T-cell (primary cell): ENCODE measurements at places on chromosomes 7 and 10. TPM values are rescaled to one million over a fixed set of nuclear protein-coding genes. Genes with fewer than 3 reads are reported as not detected.

Gene REPIN1
- total RNA-seq: 74.0 TPM

Gene CXCL12
- total RNA-seq: not detected

Gene GTF2IRD1
- 3.3 TPM for total RNA-seq

Gene FAM25A
- total RNA-seq: not detected

Gene CREM
- 26.0 TPM for total RNA-seq

Gene MYL10
- total RNA-seq: not detected

Gene KAZALD1
- not detected for total RNA-seq

Gene AGBL3
- total RNA-seq: 4.1 TPM

Gene UBTD1
- total RNA-seq: 2.4 TPM

Gene STAG3
- total RNA-seq: 6.5 TPM

Gene GCK
- total RNA-seq: 0.45 TPM

Gene OR9A2
- not detected for total RNA-seq

Gene NUB1
- 87.7 TPM for total RNA-seq

Gene SUFU
- total RNA-seq: 15.4 TPM

Gene KIAA1217
- not detected for total RNA-seq

Gene PTPRN2
- total RNA-seq: 0.60 TPM

Gene GPR22
- not detected for total RNA-seq

Gene UCN3
- total RNA-seq: not detected

Gene PAX4
- not detected for total RNA-seq

Gene CASD1
- 30.1 TPM for total RNA-seq

Gene CPN1
- not detected for total RNA-seq

Gene UPK3BL1
- 128 TPM for total RNA-seq

Gene CHN2
- 6.8 TPM for total RNA-seq

Gene OR2A42
- not detected for total RNA-seq

Gene INHBA
- total RNA-seq: 0.16 TPM

Gene EXOC4
- total RNA-seq: 105 TPM

Gene SYNPO2L
- not detected for total RNA-seq

Gene AGR3
- not detected for total RNA-seq

Gene LRRC18
- not detected for total RNA-seq
